Inflammatory macrophage treated with lipopolysaccharide for 4 hours (primary cell): ENCODE measurements at places on chromosomes 11 and 22.
A peak's percentile ranks its signal among the peaks of the same experiment; 100 is the strongest.

GRCh38 chr11:47571895-47572294 lies 6.5 kb downstream of the PTPMT1 start:
- no peak for DNase-seq

DNA sequence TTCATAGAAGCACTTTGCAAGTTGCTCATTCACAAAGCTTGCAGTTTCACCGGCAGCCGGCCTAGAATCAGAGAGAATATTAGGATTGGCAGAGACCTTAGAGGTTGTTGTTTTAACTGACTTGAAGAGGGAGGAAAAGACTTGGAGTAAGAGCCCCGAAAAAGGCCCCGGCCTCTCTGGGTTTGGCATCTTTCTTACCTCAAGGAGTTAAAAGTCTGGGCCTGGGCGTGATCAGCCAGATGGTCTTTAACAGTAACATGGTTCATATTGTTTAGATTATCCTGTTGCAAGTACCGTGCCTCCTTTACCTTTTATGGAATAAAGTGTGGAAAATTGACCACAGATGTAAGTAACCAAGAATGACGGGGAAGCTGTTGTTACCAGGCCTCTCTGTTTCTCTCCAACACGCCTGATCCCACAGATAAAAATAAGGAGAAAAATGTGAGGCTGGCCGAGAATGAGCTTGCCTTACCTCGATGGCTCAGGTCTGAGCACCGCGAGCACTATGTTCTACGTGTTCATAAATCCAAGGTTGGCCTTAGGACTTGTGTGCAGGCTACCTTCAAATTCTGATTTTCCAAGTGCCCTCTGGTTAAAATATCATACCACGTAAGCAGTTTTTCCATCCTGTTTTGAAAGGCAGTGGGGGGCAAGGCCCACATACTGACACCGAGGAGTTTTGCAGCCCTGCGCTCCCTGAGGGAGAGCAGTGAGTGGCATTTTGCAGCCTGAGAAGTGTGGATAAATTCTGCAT lies 56.4 kb downstream of the PARVA start:
- DNase-seq = no peak

- DNase-seq = no peak
These were observed 1206.3 kb upstream of the CNTN5 start for GRCh38 chr11:97814325-97814959.

DNA sequence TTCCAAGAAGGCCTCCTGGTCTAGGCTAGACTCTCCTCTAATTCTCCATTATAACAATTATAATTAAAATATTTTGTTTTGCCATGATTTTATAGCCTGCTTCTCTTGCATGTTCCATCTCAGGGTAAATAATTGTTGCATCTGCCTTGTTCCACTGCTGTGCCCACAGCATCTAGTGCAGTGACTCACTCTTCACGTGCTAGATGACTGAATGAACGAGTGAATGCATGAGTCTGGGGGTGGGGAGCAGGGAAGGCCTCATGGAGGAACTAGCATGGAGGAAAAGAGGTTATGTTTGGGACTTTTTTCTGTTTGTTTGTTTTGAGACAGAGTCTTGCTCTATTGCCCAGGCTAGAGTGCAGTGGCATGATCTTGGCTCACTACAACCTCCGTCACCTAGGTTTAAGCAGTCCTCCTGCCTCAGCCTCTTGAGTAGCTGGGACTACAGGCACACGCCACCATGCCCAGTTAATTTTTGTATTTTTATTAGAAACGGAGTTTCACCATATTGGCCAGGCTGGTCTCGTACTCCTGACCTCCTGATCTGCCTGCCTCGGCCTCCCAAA lies 5.2 kb upstream of the OAF start:
- peak; percentile 86 for DNase-seq

DNA sequence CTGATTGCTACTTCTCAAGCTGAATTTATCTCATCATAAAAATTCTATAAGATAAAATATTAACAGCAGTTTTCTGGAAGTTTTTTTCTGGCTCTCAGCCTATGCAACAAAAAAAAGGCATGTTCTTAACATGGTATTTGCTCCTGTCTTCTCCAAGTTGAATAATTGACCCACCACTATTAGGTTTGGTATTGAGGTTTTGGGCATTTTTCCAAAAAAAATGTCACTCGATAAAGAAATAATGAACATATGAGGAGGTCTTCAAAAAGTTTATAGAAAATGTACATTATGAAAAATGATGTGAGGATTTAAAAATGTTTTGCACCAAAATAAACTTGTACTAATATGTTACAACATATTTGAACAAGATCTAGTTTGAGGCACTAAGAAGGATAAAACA lies 808.6 kb upstream of the RAG2 start:
- no peak for DNase-seq

GRCh38 chr22:36930041-36930935 lies 16.9 kb downstream of the CSF2RB start:
- DNase-seq = no peak

DNA sequence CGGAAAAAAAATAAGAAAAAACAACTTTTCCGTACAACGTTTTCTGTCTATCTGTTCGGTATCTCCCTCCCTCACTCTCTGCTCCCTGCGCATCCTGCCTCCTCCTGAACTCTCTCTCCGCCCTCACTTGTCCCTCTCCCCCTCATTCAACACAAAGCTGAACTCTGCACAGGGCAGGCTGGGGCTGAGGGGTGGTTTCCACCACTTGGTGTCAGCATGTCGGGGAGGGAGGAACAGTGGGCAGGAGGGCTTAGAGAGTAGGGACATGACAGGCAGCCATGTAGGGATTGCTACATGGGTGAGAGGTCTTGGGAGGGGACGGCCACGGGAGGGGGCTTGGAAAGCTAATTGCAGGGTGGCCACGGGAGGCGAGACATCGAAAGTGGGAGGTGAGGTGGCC lies 17.6 kb downstream of the SLC22A12 start:
- no peak for DNase-seq

- no peak for DNase-seq
These were observed 6.9 kb upstream of the VPS37C start for GRCh38 chr11:61168042-61168688.

- DNase-seq = no peak
These were observed 104.6 kb upstream of the FGF3 start for GRCh38 chr11:69923641-69924307.

DNA sequence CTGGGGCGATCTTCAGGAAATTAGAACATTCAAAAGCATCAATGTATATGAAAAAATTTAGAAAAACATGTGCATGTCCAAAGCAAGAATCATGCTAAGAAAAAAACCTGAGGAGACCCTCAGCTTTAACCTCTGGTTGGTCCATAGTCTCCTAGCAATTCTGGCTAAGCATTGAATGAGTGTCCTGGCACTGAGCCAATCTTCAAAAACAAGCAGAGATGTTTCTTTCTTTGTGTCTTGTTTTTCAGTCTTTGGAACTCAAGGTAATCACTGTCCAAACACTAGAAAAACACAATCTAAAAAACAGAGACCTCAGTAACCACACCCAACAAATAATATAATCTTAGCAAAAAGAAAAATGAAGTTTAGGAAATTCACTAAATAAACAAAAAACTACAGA lies 205.4 kb upstream of the CARD18 start:
- DNase-seq = no peak

GRCh38 chr11:82863209-82863608 lies 37.0 kb downstream of the PRCP start:
- no peak for DNase-seq

GRCh38 chr11:107565219-107565937 lies at the start of gene ALKBH8:
ALKBH8 (minus strand) TSS chr11:107565735; CDS start chr11:107560893, 4,842 bp downstream.
- DNase-seq = peak; percentile 95

DNA sequence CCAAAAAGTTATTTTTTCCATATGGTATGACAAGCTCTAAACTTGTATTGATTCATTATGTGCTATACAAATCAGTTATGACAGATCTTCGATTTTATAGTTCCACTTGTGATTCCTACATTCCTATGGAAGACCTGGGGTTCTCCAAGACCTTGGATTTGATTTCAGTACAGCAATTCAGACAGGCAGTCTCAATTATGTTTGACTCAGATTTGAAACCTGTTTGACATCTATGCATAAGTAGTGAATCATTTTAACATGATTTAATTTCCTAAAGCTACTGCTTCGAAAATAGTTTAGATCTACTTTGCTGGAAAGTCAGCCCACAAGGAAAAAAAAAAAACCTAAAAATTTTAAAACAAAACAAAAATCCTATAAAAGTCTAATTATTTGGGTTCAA lies 820.4 kb downstream of the LUZP2 start:
- DNase-seq = no peak

- DNase-seq = no peak
These were observed 7.7 kb downstream of the LINC01488 start for GRCh38 chr11:69489031-69489745.

DNA sequence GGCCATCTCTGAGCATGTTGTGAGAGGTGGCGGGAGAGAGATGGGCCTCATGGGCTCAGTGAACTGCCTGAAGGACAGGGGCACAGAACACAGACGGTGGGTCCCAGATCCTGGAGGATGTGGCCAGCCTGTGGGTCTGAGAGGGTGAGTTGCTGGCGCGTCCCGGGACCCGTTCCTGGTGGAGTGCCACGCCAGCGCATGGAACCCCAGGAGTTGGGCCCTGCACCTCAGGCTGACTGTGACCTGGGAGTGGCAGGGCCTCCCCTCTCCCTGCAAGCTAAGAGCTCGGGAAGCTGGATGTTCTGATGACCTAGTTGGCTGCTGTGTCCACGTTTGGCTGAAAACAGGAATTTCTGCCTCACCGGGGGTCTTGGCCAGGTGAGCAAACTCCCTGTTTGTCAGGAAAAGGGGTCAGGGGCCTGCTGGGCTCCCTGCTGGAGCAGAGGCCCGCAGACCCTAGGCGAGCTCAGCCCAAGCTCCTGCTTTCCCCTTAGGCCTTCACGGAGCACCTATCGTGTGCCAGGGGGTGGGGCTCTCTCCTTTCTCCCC lies 15.0 kb downstream of the LRRC32 start:
- no peak for DNase-seq

GRCh38 chr22:19187716-19188563 lies 9.4 kb upstream of the SLC25A1 start:
- DNase-seq = no peak

GRCh38 chr11:121446752-121447156 lies 5.4 kb upstream of the SORL1 start:
- DNase-seq = no peak

DNA sequence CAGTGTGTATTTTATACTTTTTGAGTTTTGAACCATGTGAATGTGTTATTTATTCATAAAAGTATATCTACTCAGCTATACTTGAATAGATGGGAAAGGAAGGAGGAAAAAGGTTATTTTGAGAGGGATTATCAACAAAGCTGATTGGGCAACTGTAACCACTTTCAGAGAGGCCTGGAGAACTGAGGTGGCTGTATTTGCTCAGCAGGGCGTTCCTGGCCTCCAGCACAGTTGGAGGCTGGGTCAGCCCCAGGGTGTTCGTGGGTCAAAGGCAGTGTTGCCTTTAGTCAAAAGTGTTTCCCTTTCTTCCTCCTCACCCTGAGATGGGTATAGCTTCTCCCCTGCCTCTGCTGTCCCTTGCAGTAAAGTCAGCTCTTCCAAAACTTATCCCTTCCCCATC lies 26.7 kb downstream of the ASCC2 start:
- no peak for DNase-seq

DNA sequence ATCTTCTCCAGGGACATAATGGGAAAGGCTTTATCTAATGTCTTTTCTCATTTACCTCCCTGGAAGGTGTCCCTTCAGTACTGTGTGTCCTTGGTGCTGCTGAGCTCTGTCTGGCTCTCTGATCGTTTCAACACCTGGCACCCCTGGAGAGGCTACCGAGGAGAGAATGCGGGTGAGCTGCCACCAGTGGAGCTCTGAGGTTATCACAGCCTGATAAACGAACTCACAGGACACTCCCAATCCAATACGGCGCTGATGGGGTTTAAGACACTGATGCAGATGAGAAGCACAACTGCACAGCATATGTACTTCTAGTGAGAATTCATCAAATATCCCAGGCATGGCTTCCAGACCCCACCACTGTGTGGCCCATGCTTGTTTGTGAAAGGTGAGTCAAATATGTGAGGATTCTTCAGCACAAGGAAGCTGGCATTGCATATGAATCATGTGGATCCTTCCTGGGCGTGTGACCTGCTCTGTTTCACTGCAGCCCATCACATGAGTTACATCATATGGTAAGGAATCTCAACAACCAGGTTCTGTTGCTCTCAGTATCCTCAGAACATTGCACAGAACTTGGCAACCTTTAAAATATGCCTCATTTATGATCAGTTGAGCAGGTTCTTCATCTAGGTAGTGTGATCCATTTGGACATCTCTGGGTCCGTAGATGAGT lies 34.8 kb upstream of the VWA5A start:
- peak; percentile 11 for DNase-seq

DNA sequence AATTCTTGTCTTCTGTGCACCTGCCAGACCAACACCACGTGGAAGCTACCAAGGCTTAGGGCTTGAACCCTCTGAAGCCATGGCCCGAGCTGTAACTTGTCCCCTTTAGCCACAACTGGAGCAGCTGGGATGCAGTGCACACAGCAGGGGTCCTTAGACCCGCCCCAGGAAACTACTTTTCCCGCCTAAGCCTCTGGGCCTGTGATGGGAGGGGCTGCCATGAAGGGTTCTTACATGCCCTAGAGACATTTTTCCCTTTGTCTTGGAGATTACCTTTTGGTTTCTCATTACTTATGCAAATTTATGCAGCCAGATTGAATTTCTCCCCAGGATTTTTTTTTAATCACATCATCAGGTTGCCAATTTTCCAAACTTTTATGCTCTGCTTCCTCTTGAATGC lies 9.7 kb downstream of the PATE3 start:
- DNase-seq = no peak

DNA sequence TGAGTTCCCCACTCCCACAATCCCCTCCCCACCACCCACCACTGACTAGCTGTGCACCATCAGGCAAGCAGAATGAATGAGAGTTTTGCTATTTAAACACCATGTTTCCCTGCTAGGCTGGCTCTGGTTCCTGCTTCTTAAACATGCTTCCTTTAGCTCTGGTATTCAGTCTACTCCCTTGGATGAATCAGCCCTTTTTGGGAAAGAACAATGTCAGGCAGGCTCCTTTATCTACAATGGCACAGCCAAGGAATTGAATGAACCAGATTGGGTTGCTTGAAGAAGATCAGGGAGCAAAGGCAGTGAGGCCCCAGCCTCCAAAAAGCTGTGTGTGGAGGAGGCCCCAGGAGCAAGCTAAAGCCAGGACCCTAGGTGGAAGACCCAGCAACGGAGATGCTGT lies 92.9 kb upstream of the ISX start:
- DNase-seq = no peak

DNA sequence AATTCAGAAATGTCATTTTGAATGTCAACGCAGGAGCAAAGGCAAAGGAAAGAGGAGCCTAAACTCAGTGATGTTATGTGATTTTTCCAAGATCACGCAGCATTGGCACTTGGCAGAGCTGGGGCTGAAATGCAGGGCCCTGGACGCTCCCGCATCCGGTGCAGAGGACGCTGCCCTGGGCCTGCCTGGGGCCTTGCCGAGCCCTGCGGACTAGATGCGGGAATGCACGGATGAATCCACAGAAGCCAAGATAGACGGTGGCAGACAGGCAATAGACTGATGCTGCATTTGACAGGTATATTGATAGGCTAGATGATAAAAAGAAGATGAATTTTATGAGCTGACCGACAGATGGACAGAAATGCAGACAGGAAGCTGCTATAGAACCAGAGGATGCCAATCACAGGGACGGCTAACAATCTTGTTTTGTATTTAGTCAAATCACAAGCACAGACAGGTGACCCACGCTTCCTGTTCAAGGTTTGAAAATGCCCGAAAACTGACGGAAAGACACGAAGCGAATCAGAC lies 696 bp upstream of the MARK2 start:
- no peak for DNase-seq
